Kidney epithelial cell (primary cell): ENCODE measurements at places on chromosomes 6 and 20.

- no peak for DNase-seq
Observed at GRCh38 chr20:43853174-43853803, 61.4 kb upstream of the TOX2 start.

DNA sequence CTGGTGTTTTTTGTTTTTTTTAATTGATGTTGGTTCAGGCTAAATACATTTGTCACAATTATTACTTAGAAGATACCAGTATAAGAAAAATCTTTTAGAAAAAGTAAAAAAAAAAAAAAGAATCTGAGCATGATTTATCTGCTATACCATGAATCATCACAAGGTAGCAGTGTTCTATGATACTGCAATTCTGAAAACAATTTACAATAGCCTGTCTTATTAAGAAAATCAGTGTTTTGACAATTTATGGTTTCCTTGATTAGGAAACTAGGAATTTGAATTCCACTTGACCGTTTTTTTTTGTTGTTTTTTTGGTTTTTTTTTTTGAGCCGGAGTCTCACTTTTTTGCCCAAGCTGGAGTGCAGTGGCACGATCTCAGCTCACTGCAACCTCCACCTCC is 9.3 kb upstream of the MAK start:
- no peak for DNase-seq

- DNase-seq = no peak
Observed at GRCh38 chr20:47231382-47232039, 125.0 kb downstream of the ZMYND8 start.

GRCh38 chr20:12051206-12052163 is 133.8 kb downstream of the BTBD3 start:
- DNase-seq = no peak
